NCI-H1105 treated with DMSO at 0.1 percent for 48 hours (cell line): ENCODE measurements at places on chromosomes 7 and 10.

- no peak for DNase-seq
Observed at GRCh38 chr7:99623091-99623693, 6.4 kb downstream of the ZSCAN25 start.

- DNase-seq: no peak
Observed at GRCh38 chr7:25864943-25865751, 286.9 kb upstream of the NFE2L3 start.

- DNase-seq: no peak
Observed at GRCh38 chr10:1679821-1680650, 57.3 kb downstream of the ADARB2 start.

DNA sequence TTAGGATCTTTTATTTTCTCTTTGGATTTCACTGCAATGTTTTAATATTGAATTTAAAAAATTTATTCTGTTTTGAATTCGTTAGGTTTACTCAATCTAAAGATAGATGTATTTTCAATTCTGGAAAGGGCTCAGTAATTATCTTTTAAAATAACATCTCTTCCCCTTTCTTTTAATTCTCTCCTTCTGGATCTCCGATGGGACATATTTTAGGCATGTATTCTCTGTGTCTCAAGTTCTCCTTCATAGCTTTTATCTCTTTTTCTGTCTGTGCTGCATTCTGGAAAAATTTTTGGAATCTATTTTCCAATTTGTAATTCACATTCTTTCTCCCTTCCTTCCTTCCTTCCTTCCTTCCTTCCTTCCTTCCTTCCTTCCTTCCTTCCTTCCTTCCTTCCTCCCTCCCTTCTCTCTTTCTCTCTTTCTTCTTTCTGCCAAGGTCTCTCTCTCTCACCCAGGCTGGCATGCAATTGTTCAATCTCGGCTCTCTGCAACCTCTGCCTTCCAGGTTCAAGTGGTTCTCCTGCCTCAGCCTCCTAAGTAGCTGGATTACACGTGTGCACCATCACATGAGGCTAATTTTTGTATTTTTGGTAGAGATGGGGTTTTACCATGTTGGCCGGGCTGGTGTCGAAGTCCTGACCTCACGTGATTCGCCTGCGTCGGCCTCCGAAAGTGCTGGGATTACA, 98.5 kb upstream of the CTTNBP2 start:
- no peak for DNase-seq

DNA sequence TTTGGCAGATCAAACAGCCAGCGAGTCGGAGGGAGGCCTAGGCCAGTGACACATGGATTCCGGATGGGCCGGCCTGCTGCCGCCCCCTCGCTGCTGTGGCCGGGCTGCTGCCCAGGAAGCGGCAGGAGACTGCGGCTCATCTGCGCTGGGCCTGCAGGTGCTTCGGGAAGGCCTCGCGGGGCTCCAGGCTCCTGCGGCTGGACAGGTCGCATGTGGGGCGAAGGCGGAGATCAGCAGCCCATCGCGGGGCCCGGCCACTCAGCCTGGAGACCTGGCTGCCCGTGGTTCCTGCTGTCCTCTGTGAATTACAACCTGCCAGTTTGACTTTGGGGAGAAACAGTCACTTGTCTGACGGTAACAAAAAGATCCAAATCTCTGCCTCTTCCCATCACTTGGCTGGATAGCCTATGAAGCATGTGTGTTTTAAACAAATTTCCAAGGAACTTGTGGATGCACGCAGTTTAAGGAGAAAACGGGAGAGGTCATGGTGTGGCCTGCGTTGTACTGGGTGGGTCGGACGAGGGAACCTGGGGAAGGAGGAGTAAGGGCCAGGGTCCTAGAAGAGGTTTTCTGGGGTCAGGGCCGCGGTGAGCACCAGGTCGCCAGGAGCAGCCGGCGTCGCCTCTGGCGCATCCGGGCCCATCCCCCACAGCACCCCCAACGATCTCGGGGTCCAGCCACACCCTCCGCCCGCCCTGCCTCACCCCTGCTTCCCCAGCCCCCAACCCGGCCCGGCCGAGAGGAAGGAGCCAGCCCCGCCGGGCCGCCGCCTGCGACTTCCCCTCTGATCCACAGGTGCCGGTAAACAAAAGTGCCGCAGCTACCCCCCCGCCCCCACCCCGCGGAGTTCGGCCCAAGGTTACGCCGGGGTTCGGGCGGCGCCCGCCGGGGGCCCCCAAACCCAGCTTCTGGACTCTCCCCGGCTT, 1.6 kb downstream of the SPOCK2 start:
- no peak for DNase-seq

DNA sequence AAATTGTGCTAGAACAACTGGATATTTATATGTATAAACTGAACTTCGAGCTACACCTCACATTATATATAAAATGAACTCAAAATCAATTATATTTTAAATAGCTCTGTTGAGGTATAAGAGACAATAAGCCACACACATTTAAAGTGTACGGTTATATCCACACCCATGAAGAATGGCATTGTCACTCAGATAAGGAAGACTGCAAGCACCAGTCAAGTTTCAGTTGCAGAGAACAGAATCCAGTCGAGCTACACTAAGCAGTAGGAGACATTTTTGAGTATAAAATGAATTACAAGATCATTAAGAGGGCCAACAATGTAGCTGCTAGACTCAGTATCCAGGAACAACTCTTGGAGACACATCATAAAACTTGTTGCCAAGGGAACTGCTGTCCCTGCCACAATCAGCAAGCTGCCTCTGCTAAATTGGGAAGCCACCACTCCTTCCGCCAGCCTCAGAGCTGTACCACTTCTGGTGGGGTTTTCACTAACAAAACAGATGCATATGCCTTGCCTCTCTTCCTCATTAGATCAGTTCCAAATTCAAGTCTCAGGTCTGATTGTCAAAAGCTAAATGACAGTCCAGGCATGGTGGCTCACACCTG, 19.6 kb upstream of the GPNMB start:
- DNase-seq: no peak

GRCh38 chr7:113809581-113809980, 109.2 kb downstream of the PPP1R3A start:
- DNase-seq: no peak

DNA sequence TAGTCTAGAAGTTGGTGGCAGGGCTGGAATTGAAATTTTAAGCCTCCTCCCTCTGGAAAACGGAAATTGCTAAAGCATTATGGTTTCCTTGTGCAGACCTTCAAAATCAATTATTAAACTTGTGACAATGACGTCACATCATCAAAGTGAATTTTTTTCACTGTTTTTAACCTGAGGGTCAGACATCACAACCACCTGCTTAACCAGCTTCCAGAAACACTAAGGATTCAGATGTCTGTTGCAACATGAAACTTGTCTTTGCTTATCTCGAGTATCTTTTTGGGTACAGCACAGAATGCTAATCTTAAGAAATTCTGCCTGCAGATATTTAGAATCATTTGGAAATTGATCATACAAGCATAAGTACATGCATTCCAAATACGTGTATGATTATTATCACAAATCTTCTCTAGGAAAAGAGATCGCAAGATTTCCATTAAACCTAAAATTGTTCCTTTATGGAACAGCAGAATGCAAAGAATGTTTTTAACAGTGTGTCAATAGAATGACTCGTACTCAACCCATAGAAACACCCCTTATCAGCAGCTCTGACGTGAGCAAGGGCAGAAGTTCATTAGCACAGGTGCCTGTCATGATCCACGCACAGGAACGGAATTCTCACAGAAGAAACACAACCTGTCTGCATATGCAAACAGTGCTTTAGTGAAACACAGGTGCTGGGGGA, 4.1 kb upstream of the GTPBP4 start:
- no peak for DNase-seq

- no peak for DNase-seq
Observed at GRCh38 chr7:589781-590575, 70.3 kb upstream of the PDGFA start.

- no peak for DNase-seq
Observed at GRCh38 chr10:117830787-117831212, 215.9 kb downstream of the RAB11FIP2 start.

DNA sequence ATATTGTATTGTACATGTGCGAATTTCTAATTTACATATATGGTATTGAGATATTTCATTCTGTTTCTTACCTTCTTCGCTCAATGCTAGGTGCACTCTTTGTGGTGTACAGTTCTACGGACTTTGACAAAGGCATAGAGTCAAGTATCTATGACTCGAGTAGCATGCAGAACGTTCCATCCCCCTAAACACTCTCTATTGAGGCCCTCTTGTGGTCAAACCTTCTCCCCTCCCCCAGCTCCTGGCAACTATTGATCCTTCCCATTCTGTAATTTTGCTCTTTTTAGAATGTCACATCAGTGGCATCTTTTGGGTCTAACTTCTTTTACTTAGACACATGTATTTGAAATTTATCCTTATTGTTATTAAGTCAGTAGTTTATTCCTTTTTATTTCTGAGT, 30.7 kb upstream of the GDF10 start:
- no peak for DNase-seq

DNA sequence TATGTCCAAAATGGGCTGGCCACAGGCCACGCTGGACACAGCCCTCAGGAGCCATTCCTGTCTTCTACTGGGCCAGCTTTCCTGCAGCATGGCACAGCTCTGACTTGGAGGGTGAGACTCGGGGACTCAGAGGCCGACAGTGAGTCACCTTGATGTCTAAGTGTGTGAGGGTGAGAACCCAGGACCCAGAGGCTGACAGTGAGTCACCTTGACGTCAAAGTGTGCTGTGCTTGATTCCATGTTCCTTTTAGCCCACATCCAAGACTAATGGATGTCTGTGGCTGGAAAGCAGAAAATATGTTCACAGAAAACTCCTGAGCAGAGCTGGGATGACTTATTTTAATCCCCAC, 6.0 kb upstream of the FAM170B start:
- no peak for DNase-seq

DNA sequence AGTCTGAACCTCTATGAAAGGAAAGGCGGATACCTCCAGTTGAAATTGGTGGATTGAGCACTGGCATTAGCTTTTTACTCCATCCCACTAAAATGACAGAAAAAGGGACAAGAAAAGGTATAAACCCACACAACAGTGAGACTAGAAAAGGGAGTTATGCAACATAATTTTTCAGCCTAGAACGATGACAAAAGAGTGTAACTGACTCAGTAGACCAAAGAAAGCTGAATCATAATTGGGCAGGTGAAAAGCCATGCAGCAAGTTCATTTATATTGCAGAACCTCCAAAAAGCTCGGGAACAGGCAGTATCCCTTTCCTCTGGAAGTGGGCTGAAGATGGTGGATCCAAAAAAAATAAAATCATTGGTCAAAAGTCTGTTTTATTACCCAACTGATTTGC, 30.5 kb upstream of the ZCCHC24 start:
- DNase-seq: no peak

- no peak for DNase-seq
Observed at GRCh38 chr10:24463611-24464426, 254.9 kb downstream of the KIAA1217 start.

DNA sequence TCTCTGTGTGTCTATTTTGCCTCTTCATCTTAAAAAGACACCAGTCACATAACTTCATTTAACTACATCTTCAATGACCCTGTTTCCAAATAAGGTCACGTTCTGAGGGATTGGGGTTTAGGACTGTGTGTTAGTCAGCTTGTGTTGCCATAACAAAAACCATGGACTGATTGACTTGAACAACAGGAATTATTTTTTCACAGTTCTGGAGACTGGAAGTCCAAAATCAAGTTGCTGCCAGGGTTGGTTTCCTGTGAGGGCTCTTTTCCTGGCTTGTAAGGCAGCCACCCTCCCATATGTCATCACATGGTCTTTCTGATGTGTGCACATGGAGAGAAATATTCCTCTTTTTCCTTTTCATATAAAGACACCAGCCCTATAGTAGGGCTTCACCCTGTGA, 55.3 kb downstream of the REEP3 start:
- no peak for DNase-seq

DNA sequence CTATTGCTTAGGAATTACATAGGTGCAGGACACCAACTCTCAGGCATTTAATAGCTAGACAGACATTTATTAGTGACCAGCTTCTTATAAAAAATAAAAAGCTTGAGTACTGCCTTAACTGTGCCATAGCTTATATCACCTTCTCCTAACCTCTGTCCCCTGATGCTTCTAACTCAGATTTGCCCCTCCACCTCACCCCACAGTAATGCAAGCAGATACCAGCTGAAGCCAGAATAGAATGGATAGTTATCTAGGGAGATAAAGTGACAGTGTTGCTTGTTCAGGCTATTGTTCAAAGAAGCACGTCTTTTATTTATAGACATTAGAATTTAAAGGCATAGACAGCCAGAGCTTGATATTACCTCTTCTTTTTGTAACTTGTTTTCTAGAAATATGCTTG, 99.6 kb upstream of the GLCCI1 start:
- DNase-seq: peak; percentile 58

DNA sequence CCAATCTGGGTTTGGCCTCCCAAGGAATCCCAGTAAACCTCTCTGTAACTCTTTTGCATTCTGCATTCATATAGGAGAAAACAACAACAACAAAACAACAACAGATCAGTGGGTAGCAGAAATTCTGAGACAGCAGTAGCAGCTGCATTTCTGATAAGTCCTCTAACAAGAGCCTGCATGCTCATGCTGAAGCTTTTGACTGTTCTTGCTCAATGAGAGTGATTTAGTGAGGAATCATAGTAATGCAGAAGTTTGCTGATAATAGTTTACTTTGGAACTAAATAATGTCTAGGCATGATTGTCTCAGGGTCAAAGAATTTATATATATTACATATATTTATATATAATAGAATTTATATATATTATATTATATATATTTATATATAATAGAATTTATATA, 35.2 kb downstream of the BMPER start:
- no peak for DNase-seq

GRCh38 chr10:120473593-120473992, 16.6 kb downstream of the PLPP4 start:
- no peak for DNase-seq

- DNase-seq: peak; percentile 75
Observed at GRCh38 chr7:12488341-12488740, 82.2 kb upstream of the SCIN start.

- no peak for DNase-seq
Observed at GRCh38 chr10:91185239-91185875, 35.1 kb upstream of the PCGF5 start.

DNA sequence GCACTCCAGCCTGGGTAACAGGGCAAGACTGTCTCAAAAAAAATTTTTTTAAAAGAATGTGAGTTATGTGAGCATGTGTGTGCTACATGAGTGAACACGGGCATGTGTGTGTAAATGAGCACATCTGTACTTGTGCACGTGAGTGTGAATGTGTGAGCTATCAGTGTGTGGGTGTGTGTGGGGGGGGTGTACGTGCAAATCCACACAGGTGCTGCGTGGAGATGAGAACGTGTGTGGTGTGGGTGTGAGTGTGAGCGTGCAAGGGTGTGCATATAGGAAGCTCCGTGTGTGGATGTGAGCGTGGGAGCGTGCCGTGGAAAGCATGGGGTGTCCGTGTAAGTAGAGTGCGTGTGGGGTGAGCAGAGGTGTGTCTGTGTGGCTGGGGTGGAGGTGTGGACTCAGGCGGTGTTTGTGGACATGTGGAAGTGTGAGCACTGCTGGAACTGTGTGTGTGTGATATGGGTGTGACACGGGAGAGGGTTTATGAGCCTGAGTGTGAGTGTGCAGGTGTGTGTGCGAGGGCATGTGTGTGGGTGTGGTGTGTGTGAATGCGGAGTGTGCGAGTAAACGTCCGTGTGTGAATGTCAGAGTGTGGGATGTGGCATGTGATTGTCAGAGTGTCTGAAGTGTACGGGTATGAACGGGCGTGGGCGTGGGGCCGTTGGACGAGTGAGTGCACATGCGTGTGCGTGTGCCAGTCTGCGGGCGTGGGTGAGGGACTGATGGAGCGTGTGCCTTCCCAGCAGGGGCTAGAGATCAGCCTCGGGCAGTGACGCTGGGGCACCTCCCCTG, 45.9 kb upstream of the TNRC18 start:
- DNase-seq: no peak

- peak; percentile 83 for DNase-seq
Observed at GRCh38 chr7:148940702-148941597, 56.9 kb upstream of the EZH2 start.

GRCh38 chr7:130394421-130395195, 14.3 kb downstream of the CPA1 start:
- DNase-seq: peak; percentile 49
